Ascending aorta (tissue), 2 donors: ENCODE measurements at places on chromosomes 2 and 18.

- DNase-seq = no peak
- H3K4me3 ChIP-seq = no peak overlapping the region
- H3K36me3 ChIP-seq = no peaks in the 10 kb centered on the region
- H3K27me3 ChIP-seq = no peaks in the 10 kb centered on the region
- no peaks in the 10 kb centered on the region for H3K4me1 ChIP-seq
- no peak overlapping the region for H3K27ac ChIP-seq
These were observed 41.4 kb downstream of the PKP4 start for GRCh38 chr2:158498043-158498748.

DNA sequence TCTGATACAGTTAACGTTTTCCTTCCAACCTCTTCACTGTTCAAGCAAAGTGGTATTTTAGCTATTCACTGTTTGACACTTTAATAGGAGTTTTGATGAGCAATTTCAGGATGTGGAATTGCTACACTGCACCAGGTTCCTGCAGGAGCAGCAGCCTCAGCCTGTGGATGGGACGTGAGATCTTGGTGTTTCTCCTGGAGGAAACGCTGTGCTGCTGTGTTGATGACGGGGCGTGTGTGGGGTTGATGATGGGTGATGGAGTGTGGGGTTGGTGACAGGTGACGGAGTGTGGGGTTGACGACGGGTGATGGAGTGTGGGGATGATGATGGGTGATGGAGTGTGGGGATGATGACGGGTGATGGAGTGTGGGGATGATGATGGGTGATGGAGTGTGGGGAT is 98.9 kb downstream of the RTP5 start:
- no peak overlapping the region for H3K4me3 ChIP-seq
- no peak overlapping the region for H3K27ac ChIP-seq
- DNase-seq = no peak
- H3K36me3 ChIP-seq = no peaks in the 10 kb centered on the region
- H3K27me3 ChIP-seq = no peaks in the 10 kb centered on the region

- no peak for DNase-seq
- H3K4me1 ChIP-seq = no peaks in the 10 kb centered on the region
- no peaks in the 10 kb centered on the region for H3K27me3 ChIP-seq
- no peaks in the 10 kb centered on the region for H3K36me3 ChIP-seq
- H3K27ac ChIP-seq = no peak within 1 kb of the TSS
These were observed at the start of gene IL1RL2 for GRCh38 chr2:102186791-102187495. TSS of gene IL1RL2 (plus strand) at chr2:102187023. CDS start at chr2:102187868, 845 bp downstream.

- no peak overlapping the region for H3K4me3 ChIP-seq
- no peaks in the 10 kb centered on the region for H3K36me3 ChIP-seq
- H3K27me3 ChIP-seq = no peaks in the 10 kb centered on the region
- H3K27ac ChIP-seq = no peak overlapping the region
- DNase-seq = no peak
- no peaks in the 10 kb centered on the region for H3K4me1 ChIP-seq
These were observed 80.9 kb upstream of the GALNT5 start for GRCh38 chr2:157176602-157177001.

GRCh38 chr2:8153258-8153718 is 528.6 kb upstream of the ID2 start:
- peaks cover 21% of the 10 kb centered on the region for H3K4me1 ChIP-seq
- H3K4me3 ChIP-seq = no peak overlapping the region
- no peaks in the 10 kb centered on the region for H3K27me3 ChIP-seq
- H3K27ac ChIP-seq = no peak overlapping the region
- H3K36me3 ChIP-seq = no peaks in the 10 kb centered on the region

- no peaks in the 10 kb centered on the region for H3K36me3 ChIP-seq
- H3K27me3 ChIP-seq = no peaks in the 10 kb centered on the region
- peaks cover 34% of the 10 kb centered on the region for H3K4me1 ChIP-seq
- H3K4me3 ChIP-seq = no peak overlapping the region
These were observed 146.3 kb downstream of the WDSUB1 start for GRCh38 chr2:159140070-159140769.

DNA sequence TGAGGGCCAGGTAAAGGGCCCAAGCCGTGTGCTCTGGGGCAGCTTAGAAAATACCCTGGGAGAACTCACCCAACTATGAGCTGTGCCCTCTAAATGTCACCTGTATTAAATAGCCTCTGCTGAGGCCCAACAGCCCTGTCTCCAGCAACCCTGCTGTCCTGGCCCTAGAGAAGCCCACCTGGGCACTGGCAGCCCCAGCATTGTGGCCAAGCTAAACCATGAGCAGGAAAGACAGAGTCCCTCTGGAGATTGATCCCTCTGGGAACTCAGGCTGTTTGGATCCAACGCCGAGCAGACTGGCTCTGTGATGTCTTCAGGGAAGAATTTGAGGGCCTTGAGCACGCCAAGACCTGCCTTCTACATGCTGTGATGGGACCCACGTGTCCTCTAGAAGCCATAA is 126.5 kb downstream of the TTC32 start:
- H3K4me3 ChIP-seq = no peak overlapping the region
- H3K4me1 ChIP-seq = no peaks in the 10 kb centered on the region
- peak overlapping the region; percentile 45 for H3K27ac ChIP-seq
- H3K36me3 ChIP-seq = no peaks in the 10 kb centered on the region
- no peaks in the 10 kb centered on the region for H3K27me3 ChIP-seq

GRCh38 chr2:15081356-15081755 is 448.8 kb downstream of the LRATD1 start:
- no peak for DNase-seq
- H3K4me1 ChIP-seq = no peaks in the 10 kb centered on the region
- H3K4me3 ChIP-seq = no peak overlapping the region
- no peaks in the 10 kb centered on the region for H3K36me3 ChIP-seq

DNA sequence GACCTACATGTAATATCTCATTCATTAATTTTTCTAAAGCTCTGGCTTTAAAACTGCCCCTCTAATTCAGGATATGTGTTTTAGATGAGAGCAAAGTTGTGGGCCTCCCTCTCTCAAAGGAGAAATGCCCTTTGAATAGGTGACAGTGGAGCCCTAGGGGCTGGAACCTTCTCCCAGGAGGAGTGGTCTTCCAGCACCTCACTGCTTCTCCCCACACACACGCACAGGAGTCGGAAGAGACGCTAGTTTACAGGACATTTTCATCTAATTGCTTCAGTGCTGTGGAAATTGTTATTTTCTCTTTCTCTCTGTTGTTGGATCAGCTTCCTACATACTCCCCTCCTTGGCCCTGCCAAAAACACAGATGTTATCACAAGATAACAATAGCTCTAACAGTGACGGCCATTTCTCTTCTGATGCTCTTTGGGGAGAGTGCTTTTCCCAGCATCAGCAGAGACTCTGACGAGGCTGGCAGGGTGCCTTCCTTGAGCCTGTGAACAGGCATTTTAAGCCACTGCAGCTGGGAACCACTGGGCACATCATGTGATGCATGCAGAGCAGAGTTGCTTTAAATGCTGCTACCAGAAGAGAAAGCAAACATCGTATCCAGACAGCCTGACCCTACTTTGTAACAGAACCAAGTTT is 209.4 kb upstream of the SP5 start:
- H3K27ac ChIP-seq = peak overlapping the region; percentile 72
- H3K4me1 ChIP-seq = no peaks in the 10 kb centered on the region
- no peaks in the 10 kb centered on the region for H3K27me3 ChIP-seq
- DNase-seq = no peak
- H3K36me3 ChIP-seq = no peaks in the 10 kb centered on the region

DNA sequence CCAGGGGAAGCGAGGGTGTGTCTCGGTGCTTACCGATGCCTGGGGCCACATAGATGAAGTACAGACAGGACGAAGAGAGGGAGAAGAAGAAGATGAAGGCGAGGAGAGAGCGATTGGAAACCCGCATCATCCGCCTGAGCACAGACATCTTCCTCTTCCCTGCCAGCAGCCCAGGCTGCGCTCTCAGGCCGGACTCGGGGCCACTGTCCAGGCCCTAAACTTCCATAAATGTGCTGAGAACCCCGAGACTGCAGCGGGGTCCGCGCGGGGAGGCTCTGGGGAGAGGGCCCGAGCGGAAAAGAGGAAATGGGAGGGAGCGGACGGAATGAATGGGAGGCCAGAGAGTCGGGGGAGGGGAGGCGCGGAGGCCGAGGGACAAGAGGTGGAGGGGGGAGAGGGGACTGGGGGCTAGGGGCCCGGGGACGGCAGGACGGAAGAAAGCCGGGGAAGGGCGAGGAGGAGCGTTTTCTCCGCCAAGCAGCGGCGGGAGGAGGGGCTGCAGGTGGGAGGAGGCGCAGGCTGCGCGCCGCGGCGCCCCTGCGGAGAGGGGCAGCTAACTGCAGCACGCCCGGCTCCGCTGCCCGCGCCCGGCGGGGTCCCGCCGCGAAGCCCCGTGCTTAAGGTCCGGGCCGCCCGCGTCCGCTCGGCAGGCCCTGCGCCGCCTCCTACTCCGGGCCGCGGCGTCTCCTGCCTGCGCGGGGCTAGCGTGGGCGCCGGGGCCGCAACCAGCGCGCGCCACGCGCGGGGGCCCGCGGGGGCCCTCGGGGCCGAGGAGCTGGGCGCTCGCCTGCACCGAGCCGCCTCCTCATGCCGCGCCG is at the start of gene B4GALT6:
Gene B4GALT6 (minus strand): TSS at position 303 of the 818 bp plus-strand sequence. CDS start 155 bp downstream, at position 148.
- H3K4me1 ChIP-seq = peaks cover 3% of the 10 kb centered on the region
- no peaks in the 10 kb centered on the region for H3K36me3 ChIP-seq
- H3K4me3 ChIP-seq = peak within 1 kb of the TSS; percentile 78
- DNase-seq = no peak
- peak within 1 kb of the TSS; percentile 20 for H3K27ac ChIP-seq
- no peaks in the 10 kb centered on the region for H3K27me3 ChIP-seq

- H3K4me1 ChIP-seq = no peaks in the 10 kb centered on the region
- no peak overlapping the region for H3K4me3 ChIP-seq
- H3K36me3 ChIP-seq = no peaks in the 10 kb centered on the region
- DNase-seq = no peak
- no peak overlapping the region for H3K27ac ChIP-seq
These were observed 97.3 kb upstream of the MYCN start for GRCh38 chr2:15842758-15843666.

DNA sequence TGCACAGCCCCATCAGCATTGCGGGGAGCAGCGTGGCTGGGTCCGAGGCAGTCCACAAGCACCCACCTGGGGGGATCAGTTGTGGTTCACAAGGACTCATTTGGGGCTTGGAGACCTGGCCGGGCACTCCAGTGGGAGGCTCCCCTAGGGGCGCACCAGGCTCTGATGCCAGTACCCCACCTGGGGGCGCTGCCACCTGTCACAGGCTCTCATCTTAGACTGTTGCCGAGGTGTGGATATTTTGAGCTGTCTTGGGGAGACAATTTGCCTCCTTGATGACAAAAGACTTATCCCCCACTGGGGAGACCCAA is 3.0 kb downstream of the ADRA2B start:
- DNase-seq = no peak
- no peaks in the 10 kb centered on the region for H3K36me3 ChIP-seq
- H3K4me1 ChIP-seq = peaks cover 7% of the 10 kb centered on the region
- H3K4me3 ChIP-seq = peak overlapping the region; percentile 78

DNA sequence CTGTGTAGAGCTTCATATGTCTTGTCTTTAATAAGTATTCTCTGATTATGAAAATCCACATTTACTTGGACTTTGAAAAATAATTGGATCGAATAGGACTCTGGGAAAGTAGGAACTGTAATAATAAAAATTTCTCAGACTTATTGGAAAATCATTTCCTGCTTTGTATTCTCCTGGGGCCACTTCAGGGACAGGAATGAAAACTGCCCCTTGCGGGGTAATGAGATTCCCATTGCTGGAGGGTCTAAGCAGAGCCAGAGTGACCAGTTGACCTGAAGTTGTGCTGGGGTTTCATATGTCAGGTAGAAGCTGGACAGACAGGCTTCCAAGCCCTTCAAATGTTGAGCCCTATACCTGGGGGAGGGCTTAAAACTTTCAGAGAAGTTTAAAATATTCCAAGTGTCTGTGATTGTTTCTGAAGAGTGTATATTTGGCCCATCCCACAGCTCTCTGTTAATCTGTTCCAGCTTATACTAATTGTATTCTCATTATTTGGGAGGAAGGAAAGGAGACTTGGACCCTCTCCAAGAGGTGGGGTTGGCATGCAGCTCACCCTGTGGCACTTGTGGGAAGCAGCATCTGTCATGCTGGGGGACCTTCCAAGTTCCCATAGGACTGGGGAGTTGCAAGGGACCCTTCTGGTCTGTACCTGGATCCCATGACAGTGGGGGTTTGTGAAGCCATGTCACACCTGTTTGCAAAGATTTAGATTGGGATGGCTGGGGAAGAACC is 268.7 kb upstream of the ATP5MC3 start:
- H3K27me3 ChIP-seq = no peaks in the 10 kb centered on the region
- H3K4me3 ChIP-seq = no peak overlapping the region
- no peak overlapping the region for H3K27ac ChIP-seq
- H3K36me3 ChIP-seq = no peaks in the 10 kb centered on the region
- no peak for DNase-seq

- H3K27ac ChIP-seq = no peak overlapping the region
- peaks cover 28% of the 10 kb centered on the region for H3K36me3 ChIP-seq
- H3K4me1 ChIP-seq = no peaks in the 10 kb centered on the region
- no peaks in the 10 kb centered on the region for H3K27me3 ChIP-seq
- H3K4me3 ChIP-seq = no peak overlapping the region
These were observed 94.0 kb downstream of the BIRC6 start for GRCh38 chr2:32450851-32451250.

- no peak overlapping the region for H3K4me3 ChIP-seq
- no peak for DNase-seq
- H3K27me3 ChIP-seq = no peaks in the 10 kb centered on the region
- no peak overlapping the region for H3K27ac ChIP-seq
- no peaks in the 10 kb centered on the region for H3K4me1 ChIP-seq
These were observed 710.2 kb upstream of the SLC39A10 start for GRCh38 chr2:194946826-194947225.

DNA sequence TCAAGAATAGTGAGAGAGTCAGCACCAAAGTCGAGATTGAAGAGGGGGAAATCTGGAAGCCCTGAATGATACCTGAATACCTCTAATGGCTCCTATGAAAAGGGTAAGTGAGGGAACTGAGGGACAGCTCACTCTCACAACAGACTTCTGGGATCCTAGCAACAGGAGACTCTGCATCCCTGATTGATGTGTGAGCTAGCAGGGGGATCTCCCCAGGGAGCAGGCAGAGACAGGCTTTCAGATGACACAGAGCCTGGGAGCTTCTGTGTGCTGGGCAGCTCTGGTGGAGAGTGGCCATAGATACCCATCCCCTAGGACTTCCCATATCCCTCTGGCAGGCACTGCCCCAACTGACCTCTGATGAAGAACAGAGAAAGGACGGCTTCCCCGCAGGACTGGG is 206.2 kb downstream of the EXOC6B start:
- no peaks in the 10 kb centered on the region for H3K27me3 ChIP-seq
- H3K4me1 ChIP-seq = no peaks in the 10 kb centered on the region
- DNase-seq = no peak
- H3K36me3 ChIP-seq = no peaks in the 10 kb centered on the region
- no peak overlapping the region for H3K4me3 ChIP-seq

- no peaks in the 10 kb centered on the region for H3K36me3 ChIP-seq
- peaks cover 2% of the 10 kb centered on the region for H3K4me1 ChIP-seq
- no peak overlapping the region for H3K4me3 ChIP-seq
These were observed 110.3 kb upstream of the RMP24 start for GRCh38 chr18:35862119-35862640.

DNA sequence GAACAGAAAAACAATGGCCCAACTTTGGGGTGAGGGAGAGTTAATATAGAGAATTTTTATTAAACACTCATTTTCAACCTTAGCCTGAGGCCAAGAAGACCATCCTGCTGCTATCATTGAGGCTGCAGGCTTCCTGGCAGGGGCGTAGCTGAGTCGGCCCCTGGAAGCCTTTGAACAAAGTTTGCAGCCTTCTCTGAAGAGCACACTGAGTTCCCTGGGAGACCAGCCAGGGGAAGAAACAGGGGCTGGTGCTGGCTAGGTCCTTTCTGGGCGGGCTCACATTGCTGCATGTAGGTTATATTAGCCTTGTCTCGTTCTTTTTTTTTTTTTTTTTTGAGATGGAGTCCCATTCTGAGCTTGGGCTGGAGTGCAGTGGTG is 126.8 kb upstream of the HS6ST1 start:
- no peaks in the 10 kb centered on the region for H3K4me1 ChIP-seq
- no peak overlapping the region for H3K27ac ChIP-seq
- H3K4me3 ChIP-seq = no peak overlapping the region
- H3K36me3 ChIP-seq = no peaks in the 10 kb centered on the region
